ENCODE measurements at places on chromosomes 2 and 18. TPM values are rescaled to one million over a fixed set of nuclear protein-coding genes. Genes with fewer than 3 reads are reported as not detected.

The MYL1 gene
- total RNA-seq = not detected

- H3K4me3 ChIP-seq = no peak overlapping the region
- H3K36me3 ChIP-seq = no peaks in the 10 kb centered on the region
- H3K27ac ChIP-seq = no peak overlapping the region
These were observed 179.7 kb downstream of the GBX2 start for GRCh38 chr2:235988271-235989015.

The GATA6 gene
- total RNA-seq = 32.2 TPM

The PSTPIP2 gene
- total RNA-seq = 9.8 TPM

DNA sequence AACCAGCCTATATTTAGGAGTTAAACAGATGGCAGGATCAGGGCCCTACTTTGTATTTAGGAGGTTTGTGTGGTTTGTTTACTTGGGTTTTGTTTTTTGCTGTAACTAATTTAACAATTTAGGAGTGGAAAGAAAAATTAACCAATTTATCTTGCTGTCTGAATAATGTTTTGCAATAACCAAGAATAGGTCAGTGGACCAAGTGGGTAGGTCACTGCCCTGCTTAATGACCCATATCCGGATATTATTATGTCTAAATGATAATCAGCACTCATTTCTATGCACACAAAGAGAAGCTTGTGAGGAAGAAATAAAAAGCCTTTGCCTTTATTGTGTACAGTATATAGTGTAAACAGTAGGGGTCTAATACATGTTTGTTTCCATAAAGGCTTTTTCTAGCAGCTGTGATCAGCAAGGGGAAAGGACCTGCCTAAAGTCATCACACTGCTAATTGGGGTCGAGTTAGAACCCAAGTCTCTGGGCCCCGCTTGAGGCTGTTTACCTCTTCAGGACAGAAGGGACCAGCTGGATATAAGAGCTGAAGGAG, 76.6 kb downstream of the TGOLN2 start:
- H3K36me3 ChIP-seq = no peaks in the 10 kb centered on the region
- H3K27ac ChIP-seq = no peak overlapping the region
- no peaks in the 10 kb centered on the region for H3K27me3 ChIP-seq
- H3K4me1 ChIP-seq = peaks cover 45% of the 10 kb centered on the region
- DNase-seq = no peak

DNA sequence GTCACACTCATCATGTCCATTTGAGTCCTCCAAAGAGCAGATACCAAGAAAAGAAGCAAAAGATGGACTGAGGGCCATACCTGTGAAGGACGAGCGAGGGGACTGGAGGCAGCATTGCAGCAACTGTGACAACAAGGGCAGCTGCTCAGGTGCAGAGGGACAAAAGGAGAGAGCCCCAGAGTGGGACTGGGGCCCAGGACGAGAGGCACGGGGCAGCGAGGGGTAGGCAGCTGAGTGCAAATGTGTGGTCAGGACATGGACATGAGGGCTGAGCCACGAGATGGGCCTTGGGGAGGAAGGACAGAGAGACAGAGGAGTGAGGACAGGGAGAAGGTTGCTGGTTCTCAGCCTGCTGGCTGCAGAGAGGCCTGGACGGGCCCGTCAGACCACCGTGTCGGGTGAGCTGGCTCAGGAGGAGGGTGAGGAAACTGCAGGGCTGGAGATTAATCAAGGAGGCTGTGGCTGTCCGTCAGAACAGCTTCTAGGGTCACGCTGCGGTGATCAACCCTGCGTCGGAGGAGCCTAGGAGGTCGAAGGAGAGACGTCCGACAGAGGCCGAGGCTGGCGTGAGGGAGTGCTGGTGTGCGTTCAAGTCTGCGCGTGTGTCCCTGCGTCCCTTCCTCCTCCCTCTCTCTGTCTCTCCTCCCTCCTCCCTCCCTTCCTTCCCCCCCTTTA, 206.8 kb upstream of the HDAC4 start:
- no peaks in the 10 kb centered on the region for H3K27me3 ChIP-seq
- H3K36me3 ChIP-seq = no peaks in the 10 kb centered on the region
- H3K4me3 ChIP-seq = no peak overlapping the region
- H3K27ac ChIP-seq = no peak overlapping the region
- no peaks in the 10 kb centered on the region for H3K4me1 ChIP-seq

- H3K27me3 ChIP-seq = no peaks in the 10 kb centered on the region
- DNase-seq = no peak
- H3K4me3 ChIP-seq = no peak overlapping the region
- no peaks in the 10 kb centered on the region for H3K36me3 ChIP-seq
- peak overlapping the region; percentile 31 for H3K27ac ChIP-seq
These were observed 121.0 kb downstream of the KLHL29 start for GRCh38 chr2:23505984-23506380.

- H3K27me3 ChIP-seq = no peaks in the 10 kb centered on the region
- H3K27ac ChIP-seq = peak overlapping the region; percentile 39
- DNase-seq = no peak
- no peaks in the 10 kb centered on the region for H3K4me1 ChIP-seq
- H3K36me3 ChIP-seq = no peaks in the 10 kb centered on the region
These were observed 78.8 kb upstream of the FZD5 start for GRCh38 chr2:207848545-207848928.

The RNF138 gene
- total RNA-seq = 25.8 TPM

DNA sequence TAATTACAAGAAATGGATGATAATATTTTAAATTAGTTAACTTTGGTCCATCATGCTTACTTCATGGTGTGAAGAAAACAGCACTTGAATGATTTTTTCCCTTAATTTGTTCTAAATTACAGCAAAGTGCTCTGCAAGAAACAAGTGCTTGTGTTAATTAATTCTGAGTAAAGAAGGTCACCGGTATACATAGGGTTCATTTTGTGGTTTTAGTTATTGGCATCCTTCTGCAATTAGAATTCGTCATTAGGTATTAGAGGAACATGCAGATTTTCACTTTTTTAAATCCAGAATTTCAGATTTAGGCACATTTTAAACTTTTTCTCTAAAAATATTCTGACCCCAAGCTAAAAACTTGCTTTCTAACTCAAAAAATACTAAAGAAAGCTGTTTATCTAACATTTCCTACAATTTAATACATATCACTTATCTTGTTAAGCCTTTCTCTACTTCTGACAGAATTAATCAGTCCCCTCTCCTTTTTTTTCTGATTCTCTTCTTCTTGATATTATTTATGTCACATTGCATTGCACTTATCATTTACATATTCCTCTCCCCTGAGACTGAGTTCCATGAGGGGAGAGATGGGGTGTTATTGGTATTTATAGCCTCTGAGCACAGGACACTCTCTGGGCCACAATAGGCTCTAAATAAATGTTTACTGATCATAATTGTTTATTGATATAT, 129.2 kb downstream of the PLA2R1 start:
- H3K27ac ChIP-seq = no peak overlapping the region
- no peaks in the 10 kb centered on the region for H3K36me3 ChIP-seq
- no peaks in the 10 kb centered on the region for H3K27me3 ChIP-seq
- H3K4me3 ChIP-seq = no peak overlapping the region

- H3K27ac ChIP-seq = peak overlapping the region; percentile 62
- no peak overlapping the region for H3K4me3 ChIP-seq
- no peaks in the 10 kb centered on the region for H3K36me3 ChIP-seq
- no peak for DNase-seq
These were observed 39.7 kb upstream of the EPAS1 start for GRCh38 chr2:46257476-46257875.

DNA sequence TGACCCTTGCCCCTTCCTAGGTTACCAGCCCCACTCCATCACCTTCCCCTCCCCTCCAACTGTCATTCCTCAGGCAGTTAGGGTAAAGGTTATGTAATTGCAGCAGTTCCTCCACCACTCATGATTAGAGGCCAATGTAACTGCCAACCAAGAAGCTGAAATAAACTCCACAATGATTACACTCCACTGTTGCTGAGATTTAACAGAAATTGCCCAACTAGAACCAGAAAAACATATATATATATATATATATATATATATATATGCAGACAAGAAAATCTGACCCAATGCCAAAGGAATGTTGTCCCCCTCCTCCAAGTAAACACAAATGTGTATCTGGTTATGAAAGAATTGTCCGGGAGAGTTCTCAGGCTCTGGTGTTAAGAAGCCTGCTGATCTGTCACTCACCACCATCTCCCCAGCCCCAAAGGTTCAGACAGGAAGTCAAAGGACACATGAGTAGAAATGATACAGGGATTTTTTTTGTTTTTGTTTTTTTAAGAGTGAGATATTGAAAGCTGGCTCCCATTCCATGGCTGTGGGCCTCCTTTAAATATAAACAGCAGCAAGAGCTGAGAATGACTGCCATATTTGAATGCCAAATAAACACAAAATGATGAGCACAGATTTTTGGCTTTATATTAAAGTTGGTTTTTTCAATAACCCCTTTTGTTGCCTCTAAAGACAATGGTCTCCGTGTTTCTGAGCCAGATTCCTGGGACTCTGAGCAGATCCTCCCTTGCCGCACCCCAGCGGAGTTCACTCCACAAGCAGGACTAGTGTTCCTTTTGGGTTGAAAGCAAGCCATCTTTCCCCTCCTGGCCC, 127.2 kb upstream of the MAPRE2 start:
- no peak for DNase-seq
- no peaks in the 10 kb centered on the region for H3K4me1 ChIP-seq
- H3K27ac ChIP-seq = no peak overlapping the region
- no peaks in the 10 kb centered on the region for H3K36me3 ChIP-seq
- no peaks in the 10 kb centered on the region for H3K27me3 ChIP-seq

DNA sequence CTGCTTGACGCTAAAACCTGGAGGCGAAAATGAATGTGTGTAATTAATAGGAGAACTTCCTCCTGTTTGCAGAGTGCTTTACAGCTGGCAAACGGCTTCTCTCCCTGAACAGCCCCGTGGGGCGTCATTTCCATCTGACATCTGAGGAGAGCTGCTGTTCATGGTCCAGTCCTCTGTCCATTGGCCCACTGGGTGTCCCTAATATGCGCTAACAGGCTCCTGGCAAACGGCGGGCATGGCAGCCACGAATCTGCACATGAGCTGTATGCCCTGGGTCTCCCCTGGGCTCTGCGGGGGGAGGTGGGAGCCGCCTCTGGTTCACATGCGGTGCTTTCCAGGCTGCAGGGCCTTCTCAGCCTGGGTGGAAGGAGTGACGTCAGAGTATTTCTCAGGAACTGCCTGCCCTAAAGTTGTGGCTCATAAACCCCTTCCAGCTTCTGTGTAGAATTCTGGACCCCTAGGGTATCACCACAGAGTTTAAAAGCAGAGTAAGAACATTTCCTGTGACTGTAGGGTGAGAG, 73.2 kb downstream of the LRRFIP1 start:
- peak overlapping the region; percentile 72 for H3K27ac ChIP-seq
- no peaks in the 10 kb centered on the region for H3K27me3 ChIP-seq
- H3K4me1 ChIP-seq = peaks cover 100% of the 10 kb centered on the region

DNA sequence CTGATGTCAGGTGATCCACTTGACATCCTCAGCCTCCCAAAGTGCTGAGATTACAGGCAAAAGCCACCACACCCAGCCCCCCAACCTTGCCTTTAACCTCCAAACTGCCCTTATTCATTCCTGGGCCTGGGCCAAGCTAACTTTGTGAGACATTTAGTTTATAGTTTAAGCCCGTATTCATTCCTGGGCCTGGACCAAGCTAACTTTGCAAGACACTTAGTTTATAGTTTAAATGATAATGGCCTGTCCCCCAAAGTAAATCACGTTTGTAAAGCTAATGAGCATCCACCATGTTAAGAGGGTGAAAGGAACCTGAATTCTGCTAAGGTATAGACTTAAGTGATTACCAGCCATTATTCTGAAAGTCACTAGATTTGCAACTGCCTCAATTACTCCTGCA, 68.7 kb downstream of the NEURL3 start:
- DNase-seq = no peak
- no peaks in the 10 kb centered on the region for H3K4me1 ChIP-seq
- no peaks in the 10 kb centered on the region for H3K27me3 ChIP-seq
- no peak overlapping the region for H3K4me3 ChIP-seq
- H3K27ac ChIP-seq = no peak overlapping the region

DNA sequence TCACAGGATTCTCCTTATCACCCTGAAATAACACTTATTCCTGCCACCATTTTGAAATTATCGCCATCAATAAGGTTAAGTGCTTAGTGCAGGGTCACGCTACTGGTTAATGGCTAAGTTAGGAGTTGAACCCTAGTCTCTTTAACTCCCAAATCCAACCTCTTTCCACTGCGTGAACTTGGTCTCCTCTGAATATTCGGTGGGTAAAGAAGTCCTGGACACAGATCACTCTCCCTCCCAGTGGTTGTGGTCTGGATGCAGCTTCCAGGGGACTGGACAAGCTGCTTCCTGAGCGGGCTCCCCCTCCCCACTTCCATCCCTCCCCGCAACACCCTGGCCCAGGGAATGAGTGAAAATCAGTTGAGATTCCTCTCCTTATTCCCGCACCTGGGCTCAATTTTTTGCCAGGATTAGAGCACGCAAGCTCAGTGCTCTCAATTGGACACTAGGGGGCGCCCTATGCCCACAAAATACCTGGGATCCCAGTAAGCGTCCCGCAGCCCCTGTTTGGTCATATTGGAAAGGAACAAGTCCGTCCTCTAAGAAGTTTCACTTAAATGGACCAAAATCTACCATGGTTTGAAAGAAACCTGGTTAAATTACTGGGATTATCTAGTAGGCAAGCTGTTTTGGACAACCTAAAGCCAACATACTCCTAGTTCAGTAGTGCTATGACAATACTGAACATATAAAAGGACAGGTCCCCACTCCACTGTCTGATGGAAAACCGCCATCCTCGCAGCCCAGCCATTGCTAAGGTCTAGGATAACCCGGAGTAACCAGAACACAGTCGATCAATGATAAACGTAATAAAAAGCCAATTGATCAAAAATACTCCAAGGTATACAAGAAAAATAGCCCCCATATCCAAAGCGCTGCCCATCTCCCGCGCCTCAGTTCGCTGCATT, 40.4 kb downstream of the DHRS9 start:
- H3K36me3 ChIP-seq = no peaks in the 10 kb centered on the region
- H3K4me1 ChIP-seq = peaks cover 12% of the 10 kb centered on the region
- H3K27ac ChIP-seq = no peak overlapping the region
- peak; percentile 80 for DNase-seq

GRCh38 chr2:195447323-195447975, 209.6 kb upstream of the SLC39A10 start:
- no peak overlapping the region for H3K4me3 ChIP-seq
- DNase-seq = no peak
- H3K27me3 ChIP-seq = no peaks in the 10 kb centered on the region
- H3K27ac ChIP-seq = no peak overlapping the region

DNA sequence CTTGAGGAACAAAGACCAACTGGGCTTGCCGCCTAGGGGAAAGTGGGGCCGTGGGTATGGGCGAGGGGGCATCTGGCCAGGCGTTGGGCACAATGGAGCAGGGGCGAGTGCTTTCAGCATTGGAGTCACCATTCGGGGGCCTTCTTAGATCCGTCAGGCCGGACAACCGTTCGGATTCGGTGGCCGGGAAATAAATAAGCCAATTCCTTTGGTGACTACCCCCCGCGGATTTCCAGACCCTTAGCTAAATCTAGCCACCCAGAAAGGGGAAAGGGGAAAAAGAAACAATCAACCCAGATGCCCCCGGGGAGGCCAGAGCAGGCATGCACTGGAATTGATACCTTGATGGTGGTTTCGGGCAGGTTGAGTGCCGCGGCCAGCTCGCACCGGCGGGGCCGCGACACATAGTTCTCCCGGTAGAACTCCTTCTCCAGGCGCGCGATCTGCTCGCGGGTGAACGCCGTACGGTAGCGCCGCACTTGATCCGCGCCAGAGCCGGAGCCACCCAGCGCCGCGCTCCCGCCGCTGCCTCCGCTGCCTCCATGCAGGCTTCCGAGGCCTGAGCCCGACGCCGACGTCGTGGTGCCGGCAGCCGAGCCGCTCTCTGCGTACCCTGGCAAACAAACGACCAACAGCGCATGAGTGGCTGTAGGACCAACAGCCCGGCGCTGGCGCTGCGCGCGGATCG, 1.8 kb downstream of the EVX2 start:
- H3K27ac ChIP-seq = no peak overlapping the region
- H3K4me1 ChIP-seq = no peaks in the 10 kb centered on the region
- H3K36me3 ChIP-seq = no peaks in the 10 kb centered on the region
- H3K27me3 ChIP-seq = peaks cover 97% of the 10 kb centered on the region
- DNase-seq = no peak

Data from upper lobe of right lung (tissue), 1 donor.